ENCODE measurements at places on chromosomes 12 and 14.

GRCh38 chr14:63833728-63834127 is 19.1 kb upstream of the SYNE2 start:
- DNase-seq: no peak

DNA sequence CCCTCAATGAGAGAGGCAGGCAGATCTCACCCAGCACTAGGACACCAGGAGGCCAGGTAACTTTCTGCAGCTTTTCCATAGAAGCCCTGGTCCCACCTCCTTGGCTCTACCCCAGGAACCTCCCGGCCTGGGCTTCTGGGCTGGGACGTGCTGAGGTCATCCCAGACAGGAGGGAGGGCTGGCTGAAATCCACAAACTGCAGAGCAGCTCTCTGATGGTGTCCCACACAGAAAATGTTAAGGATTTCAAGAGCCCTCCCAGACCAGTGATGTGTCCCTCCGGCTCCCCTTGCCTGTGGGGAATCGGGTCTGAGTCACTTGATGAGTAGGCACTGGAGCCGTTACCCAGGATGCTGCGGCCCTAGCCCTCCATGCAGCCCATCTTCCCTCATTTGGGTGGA is 124.1 kb downstream of the ESRRB start:
- DNase-seq: no peak

- DNase-seq: peak; percentile 15
Measured at GRCh38 chr14:24366721-24367513, 1.1 kb upstream of the NFATC4 start.

- DNase-seq: no peak
Measured at GRCh38 chr12:69062621-69063237, 129.8 kb upstream of the CPM start.

- DNase-seq: no peak
Measured at GRCh38 chr14:101395779-101396178, 165.5 kb upstream of the DIO3 start.

DNA sequence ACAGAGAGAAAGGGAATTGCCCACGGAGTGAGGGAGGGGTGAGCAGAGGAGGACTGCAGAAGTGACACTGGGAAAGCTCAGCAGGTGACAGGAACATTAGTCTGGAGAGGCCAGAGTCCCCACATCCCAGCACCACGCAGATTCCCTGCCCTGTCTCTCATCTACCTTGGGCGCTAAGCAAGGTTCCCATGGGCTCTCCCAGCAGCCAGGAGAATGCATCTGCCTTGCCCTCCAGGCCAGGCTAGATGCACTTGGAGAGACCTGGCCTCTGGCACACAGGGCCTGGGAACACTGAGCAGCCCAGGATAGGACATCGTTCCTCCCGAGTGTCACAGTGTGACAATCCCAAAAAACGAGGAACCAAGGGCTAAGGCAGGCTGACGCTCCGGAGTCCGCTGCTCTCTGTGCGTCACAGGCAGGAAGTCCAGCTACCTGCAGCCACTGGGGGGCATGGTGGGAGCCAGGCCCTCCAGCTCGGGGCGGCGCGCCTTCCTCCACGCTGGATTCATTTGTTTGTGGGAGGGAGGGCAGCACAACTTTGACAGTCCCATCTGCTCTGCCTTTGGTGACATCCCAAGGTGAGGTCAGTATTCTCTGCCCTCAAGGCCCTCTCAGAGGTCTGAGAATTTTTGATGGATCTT is 5.4 kb upstream of the NGB start:
- no peak for DNase-seq

All from CD4-positive, alpha-beta T cell treated with Interleukin-10 for 1 hour (primary cell).